EL (cell line): ENCODE measurements at places on chromosomes 4 and X.

GRCh38 chr4:40850496-40850895, 100.7 kb downstream of the NSUN7 start:
- DNase-seq: no peak

DNA sequence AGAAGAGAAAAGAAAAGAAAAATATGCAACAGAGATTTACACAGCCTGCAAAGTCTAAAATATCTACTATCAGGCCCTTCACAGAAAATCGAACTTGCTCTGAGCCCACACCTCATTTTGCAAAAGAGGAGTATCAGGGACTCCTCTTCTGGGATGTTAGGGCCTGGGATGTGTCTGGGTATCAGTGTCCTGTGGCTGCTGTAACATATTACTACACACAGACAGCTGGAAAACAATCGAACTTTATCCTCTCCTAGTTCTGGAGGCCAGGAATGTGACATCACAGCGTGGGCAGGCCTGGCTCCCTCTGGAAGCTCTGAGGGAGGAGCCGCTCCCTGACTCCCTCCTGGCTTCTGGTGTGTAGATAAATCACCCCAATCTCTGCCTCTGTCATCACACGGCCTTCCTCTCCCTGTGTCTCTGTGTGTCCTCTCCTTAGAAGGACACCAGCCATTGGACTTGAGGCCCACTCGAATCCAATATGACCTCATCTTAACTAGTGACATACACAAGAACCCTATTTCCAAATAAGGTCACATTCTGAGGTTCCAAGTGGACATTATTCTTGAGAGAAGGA, 52.9 kb downstream of the PPP2R2C start:
- no peak for DNase-seq

DNA sequence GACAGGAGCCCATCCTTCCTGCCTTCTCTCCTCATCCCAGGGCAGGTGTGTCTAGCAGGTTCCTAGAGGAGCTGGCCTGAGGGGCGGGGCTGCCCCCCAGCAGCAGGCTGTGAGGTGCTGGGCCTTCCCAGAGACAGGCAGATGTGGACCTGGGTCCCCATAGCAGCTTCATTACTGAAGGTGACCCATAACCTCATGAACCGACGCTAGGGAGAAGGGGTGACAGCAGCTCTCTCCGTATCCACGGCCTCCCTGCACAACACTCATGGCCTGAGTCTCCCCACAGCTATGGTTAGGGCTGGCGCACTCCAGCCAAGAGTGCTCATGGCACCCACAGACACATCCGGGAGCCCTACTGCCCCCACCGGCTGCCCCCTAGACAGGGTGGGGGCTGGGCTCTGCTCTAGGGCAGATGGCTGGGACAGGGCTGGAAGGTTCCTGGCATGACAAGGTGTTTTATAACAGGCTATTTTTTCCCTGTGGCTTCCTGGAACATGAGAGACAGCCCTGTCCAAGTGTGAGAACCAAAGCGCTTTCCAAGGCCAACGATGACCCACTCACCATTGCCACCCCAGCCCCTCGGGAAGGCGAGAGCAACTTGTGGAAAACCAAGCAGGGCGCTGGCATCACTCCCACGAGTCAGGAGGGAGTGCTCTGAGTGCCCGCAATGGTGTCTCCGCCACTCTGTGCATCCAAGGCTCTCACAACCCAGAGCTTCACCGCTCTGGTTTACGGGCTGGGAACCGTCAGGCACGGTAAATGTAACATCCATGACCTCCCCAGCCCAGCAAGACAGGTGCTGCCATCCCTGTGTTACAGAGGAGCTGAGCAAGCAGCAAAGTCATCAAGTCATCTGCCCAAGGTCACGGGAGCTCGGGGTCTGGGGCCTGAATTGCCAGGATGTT, 59.8 kb downstream of the ACOX3 start:
- no peak for DNase-seq

DNA sequence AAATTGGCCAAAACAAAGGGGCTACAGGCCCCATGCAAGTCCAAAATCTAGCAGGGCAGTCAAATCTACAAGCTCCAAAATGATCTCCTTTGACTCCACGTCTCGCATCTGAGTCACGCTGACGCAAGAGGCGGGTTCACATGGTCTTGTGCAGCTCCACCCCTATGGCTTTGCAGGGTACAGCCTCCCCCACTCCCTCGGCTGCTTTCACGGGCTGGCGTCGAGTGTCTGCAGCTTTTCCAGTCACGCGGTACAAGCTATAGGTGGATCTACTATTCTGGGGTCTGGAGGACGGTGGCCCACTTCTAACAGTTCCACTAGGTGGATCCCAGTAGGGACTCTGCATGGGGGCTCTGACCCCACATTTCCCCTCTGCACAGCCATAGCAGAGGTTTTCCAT, 99.2 kb upstream of the KCNIP4 start:
- no peak for DNase-seq

DNA sequence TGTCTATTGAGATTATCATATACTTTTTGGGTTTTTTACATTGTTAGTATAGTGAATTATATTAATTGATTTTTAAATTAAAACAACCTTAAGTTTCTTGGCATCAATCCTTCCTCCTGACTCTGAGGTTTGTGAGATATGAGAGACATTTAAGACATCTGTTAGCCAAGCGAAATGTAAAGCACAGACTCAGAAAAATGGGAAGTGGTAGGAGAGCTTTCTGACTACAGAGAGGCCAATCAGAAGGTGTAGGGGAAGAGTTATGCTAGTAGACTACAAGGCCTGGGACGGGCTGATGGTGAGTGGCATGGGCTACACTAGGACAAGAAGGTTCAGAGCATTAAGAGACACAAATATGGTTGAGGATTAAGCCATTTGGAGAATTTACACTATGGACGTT, 255.4 kb downstream of the PRDM5 start:
- no peak for DNase-seq

- DNase-seq: no peak
Observed at GRCh38 chr4:103482893-103483292, 236.9 kb downstream of the TACR3 start.
